ENCODE measurements at places on chromosomes 16 and 17.

- no peak for DNase-seq
Observed at GRCh38 chr17:44416558-44417289, 27.3 kb upstream of the ITGA2B start.

GRCh38 chr17:7329997-7330637, 982 bp upstream of the NEURL4 start:
- DNase-seq = peak; percentile 88

DNA sequence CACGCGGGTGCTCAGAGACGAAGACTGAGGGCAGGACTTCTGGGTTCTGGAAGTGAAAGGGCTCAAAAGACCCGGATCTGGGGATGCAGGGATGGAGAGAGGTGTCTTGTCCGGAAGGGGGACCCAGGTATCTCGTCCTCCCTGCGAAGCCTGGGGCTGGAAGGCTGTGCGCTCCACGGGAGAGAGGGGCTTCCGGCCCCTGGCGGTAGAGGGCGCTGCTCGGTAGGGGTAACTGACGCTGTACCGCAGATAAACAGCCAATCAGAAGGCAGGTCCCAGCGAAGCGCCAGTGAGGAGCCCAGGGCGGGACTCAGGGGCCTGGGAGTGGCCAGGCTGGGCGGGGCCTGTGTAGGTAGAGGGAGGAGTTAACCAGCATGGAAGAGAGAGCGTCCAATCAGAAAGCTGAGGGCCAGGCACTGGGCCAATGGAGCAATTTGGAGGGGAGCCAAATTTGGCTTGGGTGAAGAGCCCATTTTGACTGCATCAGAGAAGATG, 804 bp downstream of the TGFB1I1 start:
- DNase-seq = peak; percentile 75

- no peak for DNase-seq
Observed at GRCh38 chr17:33115366-33115765, 123.7 kb downstream of the SPACA3 start.

- DNase-seq = peak; percentile 50
Observed at GRCh38 chr16:21626659-21627277, 25.6 kb downstream of the IGSF6 start.

DNA sequence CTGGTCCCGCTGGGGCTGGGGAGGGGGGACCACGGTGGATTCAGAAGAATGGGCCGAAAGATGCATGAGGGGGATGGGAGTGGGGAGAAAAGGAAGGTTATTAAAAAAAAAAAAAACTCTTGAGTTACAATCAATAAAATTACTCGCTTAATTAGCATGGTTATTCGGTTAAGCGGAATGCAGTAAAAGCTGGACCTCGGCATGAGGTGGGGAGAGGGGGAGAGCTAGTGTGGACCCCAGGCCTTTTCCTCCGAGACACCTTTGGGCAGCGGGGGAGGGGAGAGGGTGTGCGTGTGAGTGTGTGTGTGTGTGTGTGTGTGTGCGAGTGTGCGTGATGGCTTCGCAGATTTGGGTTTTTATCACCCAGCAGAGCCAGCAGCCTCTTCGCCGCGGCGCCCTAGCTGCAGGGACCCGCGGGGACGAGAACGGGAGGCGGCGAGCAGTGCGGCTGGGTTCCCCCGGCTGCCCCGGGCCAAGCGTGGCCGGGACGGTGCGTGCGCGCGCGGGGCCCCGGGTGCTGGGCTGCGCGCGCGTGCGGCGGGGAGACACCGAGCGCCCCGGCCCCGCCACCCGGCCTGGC, 3.7 kb downstream of the BAHCC1 start:
- no peak for DNase-seq

- DNase-seq = peak; percentile 88
Observed at GRCh38 chr17:17819561-17819995, 17.2 kb downstream of the SREBF1 start.

DNA sequence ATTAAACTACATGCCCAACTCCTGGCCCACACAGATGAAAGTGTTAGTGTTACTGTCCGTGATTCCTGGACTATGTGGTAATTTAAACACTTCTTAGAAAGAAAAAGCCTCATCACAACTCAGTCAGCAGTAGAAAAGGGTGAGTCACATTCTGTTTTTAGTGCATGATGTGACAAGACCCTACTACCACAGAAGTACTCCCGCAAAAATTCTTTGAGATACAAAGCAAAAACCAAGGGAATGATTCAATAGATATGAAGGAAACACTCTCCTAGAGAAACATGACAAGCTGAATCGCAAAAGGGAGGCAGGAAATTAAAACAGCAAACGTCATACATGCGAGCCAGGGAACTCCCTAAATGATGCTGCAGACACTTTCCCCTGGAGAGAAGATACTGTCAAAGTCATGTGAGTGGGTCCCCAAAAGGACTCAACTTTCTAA, 14.4 kb downstream of the SNN start:
- peak; percentile 44 for DNase-seq

- DNase-seq = no peak
Observed at GRCh38 chr16:89154390-89155183, 17.0 kb upstream of the CDH15 start.

DNA sequence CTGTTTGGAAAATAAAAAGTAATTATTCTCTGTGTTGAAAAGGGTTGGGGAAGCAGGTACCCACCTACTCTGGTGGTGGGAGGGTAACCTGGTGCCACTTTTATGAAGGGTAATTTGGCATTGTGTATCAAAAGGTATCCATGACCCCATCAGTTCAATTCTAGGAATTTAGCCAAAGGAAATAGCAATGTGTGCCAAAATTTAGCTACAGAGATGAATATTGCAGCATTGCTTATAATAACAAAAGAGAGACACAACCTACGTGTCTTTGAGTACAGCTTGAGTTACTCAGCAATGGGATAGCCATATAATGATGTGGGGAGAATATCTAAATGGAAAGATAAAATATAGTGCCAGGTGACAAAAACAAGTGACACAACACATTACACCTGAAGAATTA, 170.7 kb downstream of the NTN1 start:
- DNase-seq = no peak

DNA sequence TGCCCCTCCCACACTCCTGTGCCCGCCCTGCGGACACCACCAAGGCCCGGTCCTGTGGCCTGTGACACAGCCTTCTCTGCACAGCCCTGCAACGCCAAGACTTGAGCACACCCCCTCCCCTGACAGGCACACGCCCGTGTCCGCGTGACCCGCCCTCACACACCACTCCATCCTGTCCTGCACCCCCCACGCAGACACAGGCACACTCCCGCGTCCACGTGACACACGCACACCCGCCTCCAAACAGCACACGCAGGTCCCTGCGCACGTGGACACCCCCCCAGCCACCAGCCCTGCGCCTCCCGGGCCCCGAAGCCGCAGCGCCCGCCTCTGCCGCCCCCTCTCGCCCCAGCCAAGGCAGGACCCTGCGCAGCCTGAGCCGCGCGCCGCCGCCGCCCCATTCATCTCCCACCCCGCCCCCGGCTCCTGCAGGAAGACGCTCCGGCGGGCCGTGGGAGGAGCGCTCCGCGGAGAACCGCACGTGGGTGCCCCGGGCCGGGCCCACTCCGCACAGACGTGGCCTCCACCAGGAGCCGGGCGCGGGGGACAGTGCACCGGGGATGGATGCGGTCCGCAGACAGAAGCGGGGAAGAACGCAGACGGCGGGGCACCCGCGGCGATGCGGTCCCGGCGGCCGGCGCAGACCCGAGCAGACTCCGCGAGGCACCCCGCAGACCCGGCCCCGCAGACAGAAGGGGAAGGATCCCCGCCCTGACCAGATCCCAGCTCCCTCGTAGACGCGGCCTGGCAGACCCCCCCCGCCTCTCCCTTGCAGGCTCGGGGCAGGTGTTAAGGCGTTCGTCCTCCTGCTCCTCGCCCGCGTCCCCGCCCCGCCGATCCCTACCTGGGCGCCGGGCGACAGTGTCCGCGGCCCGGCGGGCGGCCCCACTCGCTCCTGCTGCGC, 506 bp downstream of the CAMKK1 start:
- peak; percentile 89 for DNase-seq

Measured in ACHN (cell line).